Fibroblast of the aortic adventitia (primary cell): ENCODE measurements at places on chromosomes 16 and 17.

GRCh38 chr16:22692916-22693637 lies 120.9 kb upstream of the HS3ST2 start:
- DNase-seq: no peak

GRCh38 chr16:76386784-76387183 lies 109.6 kb downstream of the CNTNAP4 start:
- DNase-seq: peak; percentile 84

- DNase-seq: no peak
Measured at GRCh38 chr16:3509470-3509928, 8.7 kb downstream of the CLUAP1 start.

GRCh38 chr17:83145358-83145738 lies 65.9 kb downstream of the METRNL start:
- DNase-seq: no peak

DNA sequence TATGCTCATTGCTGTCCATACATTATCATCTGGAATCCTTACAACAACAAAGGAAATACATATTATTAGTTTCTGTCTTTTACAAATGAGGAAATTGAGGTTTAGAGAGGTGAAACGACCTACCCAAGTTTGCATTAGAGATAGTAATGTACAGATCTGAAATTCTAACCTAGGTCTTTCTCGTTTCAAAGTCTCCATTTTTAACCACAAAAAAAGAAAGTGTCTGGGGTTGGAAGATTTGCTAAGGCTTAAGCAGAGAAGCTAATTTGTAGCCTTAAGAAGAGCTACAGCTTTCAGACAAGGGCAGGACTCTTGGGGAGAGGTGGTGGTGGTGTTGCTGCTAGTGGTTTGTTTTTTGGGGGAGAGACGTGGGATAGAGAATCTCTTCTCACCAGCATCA lies 19.2 kb downstream of the CIITA start:
- no peak for DNase-seq

DNA sequence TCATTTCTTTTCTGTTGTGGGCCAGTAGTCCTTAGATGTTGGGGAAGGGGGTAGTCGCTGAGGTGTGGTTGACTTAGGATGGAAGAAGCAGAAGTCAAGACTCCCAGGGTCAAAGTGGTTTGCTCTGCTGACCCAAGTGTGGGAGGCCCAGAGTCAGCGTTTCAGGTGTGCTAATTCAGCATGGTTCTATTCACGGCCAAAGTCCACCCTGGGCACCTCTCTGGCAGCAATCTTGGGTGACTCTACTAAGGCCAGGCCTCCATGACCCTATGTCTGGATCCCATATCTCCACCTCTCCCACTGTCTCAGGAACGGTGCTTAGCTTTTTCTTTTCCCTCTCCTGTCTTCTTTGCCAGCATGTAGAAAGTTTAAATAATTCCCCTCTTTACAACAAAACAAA lies 32.9 kb downstream of the MAPT start:
- DNase-seq: no peak

DNA sequence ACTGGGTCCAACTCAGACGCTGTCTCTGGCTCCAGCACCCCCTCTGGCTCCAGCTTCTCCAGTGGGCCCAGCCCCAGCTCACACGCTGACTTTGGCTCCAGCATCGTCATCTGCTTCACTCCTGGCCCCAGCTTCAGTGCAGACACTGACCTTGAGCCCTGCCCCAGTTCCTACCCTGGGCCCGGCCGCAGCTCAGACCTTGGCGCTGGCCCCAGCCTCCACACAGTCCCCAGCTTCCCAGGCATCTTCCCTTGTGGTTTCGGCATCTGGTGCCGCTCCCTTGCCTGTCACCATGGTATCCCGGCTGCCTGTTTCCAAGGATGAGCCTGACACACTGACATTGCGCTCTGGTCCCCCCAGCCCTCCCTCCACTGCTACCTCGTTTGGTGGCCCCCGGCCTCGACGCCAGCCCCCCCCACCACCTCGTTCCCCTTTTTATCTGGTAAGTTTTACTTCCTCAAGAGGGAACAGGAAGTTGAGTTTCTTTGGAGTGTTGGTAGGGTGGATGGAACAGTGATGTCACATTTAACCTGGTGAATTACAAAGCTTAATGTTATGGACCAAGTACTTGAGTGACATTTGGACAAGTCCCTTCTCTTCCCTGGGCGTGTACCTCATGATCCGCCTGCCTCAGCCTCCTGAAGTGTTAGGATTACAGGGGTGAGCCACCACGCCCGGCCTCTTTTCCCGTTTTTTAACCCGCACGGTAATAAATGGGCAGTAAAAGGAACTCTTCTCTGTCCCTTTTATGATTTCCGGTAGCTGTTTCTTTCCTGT lies 23.4 kb upstream of the PHKG2 start:
- DNase-seq: no peak
